ENCODE measurements at places on chromosomes 3 and 15.

DNA sequence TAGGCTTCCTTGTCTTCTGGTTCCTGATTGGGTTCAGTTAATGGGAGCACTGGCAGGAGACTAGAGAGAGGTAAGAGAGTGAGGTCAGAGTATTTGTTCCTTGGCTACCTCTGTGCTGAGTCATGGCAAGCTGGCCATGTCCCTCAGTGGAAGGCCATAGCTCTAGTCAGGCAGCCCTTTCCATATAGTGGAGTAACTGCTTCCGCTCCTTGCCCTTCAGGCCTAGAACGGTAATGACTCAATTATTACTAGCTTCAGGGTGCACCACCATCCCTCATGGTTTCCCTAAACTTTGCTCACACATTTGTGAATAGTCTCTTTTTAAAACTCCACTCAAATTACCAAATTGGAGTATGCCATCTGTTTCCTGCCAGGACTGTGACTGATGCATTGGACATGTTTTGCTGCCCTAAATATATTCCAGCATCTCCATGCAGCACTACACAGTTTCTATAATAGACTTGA is 10.5 kb upstream of the ANO10 start:
- DNase-seq = peak; percentile 12

DNA sequence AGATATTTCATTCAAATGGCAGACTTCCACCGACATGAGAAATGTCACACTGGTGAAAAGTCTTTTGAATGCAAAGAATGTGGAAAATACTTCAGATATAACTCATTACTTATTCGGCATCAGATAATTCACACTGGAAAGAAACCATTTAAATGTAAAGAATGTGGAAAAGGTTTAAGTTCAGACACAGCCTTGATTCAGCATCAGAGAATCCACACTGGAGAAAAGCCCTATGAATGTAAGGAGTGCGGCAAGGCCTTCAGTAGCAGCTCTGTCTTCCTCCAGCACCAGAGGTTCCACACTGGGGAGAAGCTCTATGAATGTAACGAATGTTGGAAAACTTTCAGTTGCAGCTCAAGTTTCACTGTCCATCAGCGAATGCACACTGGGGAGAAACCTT is 8.6 kb upstream of the ZNF621 start:
- no peak for DNase-seq

DNA sequence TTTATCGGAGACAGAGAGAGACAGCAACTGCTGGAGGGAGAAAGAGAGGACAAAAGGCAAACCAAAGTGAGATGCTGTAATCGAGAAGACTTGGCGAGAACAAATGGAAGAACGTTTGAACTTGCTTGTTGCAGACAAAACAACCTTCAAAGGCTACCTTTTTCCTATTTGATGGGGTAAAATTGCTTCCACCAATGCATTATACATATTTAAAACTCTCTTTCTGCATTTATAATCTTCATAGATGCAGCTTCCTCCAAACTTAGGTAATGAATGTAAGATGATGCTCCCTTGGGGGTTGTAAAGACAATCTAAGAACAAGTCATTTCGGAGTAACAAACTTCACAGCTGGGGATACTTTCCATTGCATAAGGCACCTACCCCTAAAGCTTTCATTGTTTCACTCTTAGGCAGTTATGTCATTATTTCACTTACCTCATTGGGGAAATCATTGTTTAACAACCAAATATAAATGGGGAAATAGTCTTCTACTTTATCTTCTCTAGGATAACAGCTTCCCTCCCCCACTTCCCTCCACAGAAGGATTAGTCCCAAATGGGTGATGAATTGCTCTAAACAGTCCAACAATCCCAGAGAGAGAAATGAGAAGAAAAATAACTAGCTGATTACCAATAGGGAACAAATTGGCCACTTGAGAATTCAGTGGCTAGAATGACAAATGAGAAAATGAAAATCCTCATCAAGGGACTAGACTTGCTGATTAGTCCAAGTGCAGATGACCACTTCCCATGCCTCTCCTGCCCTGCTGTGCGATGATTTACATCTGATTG is 269.8 kb upstream of the ADAMTS9 start:
- DNase-seq = no peak

DNA sequence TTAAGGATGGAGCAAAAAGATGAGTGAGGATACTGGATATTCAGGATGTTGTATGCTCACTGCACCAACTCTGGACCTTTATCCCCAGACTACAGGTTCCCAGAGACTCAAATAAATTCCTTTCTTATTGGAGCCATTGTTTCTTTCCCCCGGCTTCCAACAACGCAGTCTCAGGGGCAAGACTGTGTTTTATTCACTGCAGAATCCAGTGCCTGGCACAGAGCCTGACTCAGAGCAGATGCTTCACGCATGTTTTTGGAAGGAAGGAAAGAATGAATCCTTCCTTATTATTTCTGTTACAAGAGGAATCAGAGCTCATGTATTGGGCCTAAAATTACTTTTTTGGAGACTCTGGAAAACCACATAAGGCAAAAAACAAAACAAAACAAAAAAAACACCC is 96.0 kb upstream of the VGLL4 start:
- DNase-seq = no peak

DNA sequence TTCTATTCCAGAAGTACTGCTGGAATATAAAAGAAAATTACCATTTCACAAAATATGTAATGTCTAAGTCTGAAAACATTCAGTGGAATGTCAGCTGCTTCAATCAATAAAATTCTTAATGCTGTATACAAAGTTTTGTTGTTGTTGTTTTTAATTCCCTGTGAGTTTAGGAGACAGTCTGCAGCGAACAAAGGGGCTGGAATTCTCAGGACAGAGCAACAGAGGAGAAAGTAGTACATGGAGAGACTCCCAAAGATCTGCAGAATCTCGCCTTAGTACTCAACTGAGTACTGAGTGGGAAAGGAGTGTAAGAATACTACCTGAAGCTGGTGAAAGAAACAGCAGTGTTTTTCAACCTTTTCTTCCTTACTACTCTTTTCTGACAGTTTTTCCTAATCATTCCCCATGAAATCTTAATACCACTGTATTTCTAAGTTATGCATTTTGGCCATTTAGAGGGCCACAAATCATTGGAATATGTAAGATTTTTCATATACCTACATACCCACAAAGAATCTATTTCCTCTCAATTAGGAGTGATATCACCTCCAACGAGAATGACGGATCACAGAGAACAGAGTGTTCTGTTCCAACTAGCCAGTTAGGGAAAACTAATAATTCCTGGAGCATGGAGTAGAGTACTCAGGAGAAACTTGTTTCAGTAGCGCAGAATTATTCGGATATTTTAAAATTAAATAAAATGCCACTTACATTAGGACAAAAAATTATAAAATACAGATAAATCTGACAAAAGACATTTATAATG is 16.0 kb downstream of the ANKRD28 start:
- no peak for DNase-seq

- no peak for DNase-seq
These were observed 261.3 kb downstream of the RPLP1 start for GRCh38 chr15:69713726-69714559.

DNA sequence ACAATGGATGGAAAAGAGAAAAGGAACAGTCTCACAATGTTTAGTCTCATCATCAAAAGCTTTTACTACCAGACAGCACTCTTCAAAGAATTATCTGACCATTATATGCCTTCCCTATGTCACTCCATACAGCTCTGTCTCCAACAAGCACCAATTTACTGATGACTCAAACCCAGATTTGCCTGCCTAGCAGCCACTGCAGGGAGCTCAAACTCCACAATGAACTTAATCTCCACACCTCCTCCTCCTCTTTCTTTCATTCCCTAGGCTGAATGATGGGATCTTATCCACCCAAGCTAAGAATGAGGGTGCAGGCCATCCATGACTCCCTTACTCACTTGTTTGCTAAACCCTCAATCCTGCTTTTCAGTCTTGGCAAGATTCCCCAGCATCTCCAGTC is 45.5 kb downstream of the NBEAL2 start:
- no peak for DNase-seq

GRCh38 chr3:187210545-187211327 is 13.4 kb downstream of the RTP1 start:
- DNase-seq = no peak

- DNase-seq = no peak
These were observed 135.4 kb downstream of the SYNPR start for GRCh38 chr3:63413523-63413922.

DNA sequence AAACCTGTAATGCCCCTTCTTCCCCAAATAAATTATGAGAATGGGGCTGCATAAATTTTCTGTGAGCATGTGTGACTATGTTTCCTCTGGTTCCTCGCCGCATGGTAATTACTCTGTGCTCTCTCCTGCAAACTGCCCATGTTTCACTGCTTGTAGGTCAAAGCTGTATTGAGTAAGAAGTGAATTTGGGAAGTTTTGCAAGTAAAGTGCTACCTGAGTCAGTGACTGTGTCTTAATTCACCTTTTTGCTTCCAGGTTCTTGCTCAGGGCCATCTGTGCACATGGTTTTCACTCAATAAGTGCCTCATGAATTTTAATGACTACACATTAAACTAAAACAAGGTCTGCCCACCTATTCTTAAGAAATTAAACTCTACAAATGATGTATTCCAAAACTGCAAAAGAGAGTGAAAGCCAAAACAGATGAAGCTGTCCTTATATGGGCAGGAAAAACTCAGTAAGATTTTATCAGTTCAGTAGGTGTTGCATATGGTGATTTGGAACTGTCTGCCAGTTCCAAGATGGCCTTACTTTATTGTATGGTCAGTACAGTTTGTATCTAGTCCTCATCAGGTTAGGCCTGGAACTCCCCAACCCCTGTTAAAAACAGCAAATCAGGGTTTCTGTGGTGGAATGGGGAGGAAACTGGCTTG is 100.0 kb downstream of the LPP start:
- DNase-seq = no peak

DNA sequence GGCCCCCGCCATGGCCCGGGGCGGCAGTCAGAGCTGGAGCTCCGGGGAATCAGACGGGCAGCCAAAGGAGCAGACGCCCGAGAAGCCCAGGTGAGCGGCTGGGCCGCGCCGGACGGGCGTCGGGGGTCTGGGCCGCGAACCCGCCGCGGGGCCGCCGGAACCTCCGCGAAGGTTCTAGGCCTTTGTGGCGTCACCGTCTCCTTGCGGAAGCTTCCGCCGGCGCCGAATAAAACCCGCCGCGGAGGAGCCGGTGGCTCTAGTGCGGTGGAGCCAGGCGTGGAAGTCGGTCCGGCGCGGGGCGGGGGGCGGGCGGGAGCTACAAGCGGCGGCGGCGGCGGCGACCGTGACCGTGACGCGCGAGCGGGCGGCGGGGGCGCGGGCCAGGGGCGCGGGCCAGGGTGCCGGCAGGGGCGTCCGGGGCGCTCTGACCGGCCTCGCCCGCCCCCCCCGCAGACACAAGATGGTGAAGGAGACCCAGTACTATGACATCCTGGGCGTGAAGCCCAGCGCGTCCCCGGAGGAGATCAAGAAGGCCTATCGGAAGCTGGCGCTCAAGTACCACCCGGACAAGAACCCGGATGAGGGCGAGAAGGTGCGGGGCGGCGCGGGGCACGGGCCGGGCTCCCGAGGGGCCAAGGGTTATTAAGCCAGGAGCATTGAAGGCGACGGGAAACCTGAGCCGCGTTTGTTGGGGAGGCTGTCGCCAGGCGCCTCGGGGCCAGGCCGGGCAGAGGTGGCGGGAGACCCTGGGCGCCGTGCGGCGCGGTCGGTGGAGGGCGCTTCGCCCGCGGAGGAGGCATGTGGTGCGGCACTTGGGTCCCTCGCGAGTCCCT is at the start of gene DNAJA4:
Gene DNAJA4 (plus strand): TSS at position 259 of the 833 bp plus-strand sequence. CDS start 202 bp downstream, at position 461.
- no peak for DNase-seq

DNA sequence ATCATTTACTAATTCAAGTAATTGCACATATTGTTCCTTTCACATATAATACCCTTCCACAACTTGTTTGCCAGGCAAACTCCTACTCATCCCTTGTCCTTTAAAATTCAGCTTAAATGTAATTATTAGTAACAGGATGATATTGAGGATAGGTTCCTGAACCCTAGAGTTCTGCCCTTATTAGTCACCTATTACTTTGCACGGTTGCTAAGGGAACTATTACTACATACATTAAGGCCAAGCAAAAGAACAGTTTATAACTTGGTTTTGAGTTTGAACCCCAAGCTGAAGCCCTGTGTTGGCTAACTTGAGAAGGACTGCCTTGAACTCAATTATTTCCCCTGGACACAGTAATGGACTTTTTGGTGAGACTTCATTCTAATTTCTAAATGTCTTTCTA is 529.7 kb downstream of the IGSF11 start:
- DNase-seq = no peak

GRCh38 chr3:28243424-28244106 is 2.1 kb downstream of the CMC1 start:
- DNase-seq = no peak

- no peak for DNase-seq
These were observed 12.6 kb upstream of the SHISA5 start for GRCh38 chr3:48516571-48516970.

DNA sequence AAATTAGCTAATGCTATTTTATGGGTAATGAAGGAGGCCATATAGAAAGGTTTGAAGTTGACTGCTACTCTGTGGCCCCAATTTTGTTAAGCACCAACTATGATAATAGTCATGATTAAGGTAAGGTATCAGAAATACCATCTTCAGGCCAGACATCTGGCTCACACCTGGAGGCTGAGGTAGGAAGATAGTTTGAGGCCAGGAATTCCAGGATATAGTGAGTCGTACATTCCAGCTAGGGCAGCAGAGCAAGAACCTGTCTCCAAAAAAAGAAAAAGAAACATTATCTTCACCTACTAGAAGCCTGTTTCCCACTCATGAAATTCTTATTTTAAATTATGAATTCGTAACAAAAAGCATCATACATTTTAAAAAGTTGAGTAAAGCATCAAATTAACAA is 64.4 kb downstream of the LRRC28 start:
- DNase-seq = no peak

- no peak for DNase-seq
These were observed 1.7 kb upstream of the PPARG start for GRCh38 chr3:12286927-12287726.

GRCh38 chr3:50551054-50551659 is 16.4 kb downstream of the C3orf18 start:
- no peak for DNase-seq

GRCh38 chr3:16692486-16693344 is 87.5 kb upstream of the DAZL start:
- no peak for DNase-seq

GRCh38 chr3:63662500-63662899 is 10.0 kb downstream of the SNTN start:
- no peak for DNase-seq

Data from Karpas-422 (cell line).